Stromal cell of bone marrow (primary cell): ENCODE measurements at places on chromosomes 12 and 14.
A peak's percentile ranks its signal among the peaks of the same experiment; 100 is the strongest.

DNA sequence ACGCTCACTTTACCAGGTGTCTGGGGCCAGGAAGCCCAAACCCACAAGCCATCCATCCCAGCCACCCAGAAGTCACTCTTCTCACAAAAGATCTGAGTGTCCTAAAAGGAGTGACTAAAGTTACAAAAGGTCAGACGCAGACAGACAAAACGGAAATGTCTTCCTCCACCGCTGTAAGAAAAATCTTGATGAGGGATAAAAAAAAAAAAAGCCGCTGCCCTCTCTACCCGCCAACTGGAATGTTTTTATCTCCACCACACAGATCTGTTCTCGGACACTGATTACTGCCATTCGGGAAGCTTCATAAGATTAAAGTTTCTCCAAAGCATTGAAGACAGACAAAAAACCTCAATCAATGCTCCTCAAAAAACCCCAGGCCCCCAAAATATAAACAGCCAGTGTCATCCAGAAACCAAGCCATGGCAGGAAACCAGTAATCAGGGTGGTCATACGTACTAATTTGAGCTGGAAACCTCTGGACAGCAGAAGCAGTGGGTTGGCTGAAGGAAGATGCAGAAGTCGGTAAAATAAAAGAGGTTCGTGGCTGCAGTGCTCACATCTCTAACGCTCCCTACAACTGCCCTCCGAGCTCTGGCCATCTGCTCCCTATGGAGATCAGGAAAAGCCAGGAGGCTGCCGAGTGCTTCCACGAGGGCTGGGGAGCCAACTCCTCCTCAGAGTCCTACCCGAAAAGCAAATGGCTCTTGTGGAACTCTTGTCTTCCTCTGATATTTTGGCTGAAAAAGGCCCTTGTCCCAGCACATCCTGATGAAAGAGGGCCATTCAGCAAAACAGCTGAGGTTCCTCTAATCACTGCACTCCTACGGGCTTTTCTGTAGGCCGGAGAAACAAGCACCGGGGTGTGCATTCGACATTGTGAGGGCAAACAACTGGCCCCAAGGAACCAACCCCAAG is 30.3 kb downstream of the SSH1 start:
- DNase-seq: no peak

- peak; percentile 23 for DNase-seq
These were observed 183.1 kb downstream of the KLHL28 start for GRCh38 chr14:44778604-44779003.

GRCh38 chr14:87971010-87971409 is 22.0 kb downstream of the GALC start:
- DNase-seq: no peak

GRCh38 chr12:58544281-58544680 is 376.0 kb downstream of the LRIG3 start:
- DNase-seq: no peak

DNA sequence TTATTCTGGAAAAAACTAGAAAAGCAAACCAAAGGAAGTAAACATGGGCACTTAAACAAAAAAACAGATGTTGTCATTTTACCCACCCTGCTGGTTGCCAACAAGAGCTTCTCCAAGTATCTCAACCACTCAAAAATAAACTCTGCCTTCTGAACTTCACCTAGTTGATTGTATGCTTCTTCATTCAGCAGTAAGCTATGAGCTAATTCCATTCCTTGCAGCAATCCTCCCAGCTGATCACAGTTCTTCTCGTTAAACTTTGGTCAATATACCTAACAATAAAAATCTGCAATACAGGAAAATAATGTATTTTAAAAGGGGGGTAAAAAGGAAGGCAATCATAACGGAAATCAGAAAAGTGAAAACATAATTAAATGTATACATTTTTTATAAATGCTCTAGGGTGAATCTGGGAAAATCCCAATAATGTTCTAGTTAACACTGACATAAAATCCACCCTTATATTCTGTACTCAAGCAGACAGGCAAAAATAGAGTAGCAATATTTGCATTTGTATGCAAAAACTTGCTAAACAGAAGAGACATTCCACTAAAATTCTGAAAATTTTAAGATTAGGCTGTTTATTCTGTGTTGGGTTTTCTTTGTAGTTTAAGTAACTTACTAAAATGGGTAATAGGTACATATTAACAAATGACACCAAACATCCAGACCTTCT is 17.4 kb downstream of the HEATR5A start:
- no peak for DNase-seq

DNA sequence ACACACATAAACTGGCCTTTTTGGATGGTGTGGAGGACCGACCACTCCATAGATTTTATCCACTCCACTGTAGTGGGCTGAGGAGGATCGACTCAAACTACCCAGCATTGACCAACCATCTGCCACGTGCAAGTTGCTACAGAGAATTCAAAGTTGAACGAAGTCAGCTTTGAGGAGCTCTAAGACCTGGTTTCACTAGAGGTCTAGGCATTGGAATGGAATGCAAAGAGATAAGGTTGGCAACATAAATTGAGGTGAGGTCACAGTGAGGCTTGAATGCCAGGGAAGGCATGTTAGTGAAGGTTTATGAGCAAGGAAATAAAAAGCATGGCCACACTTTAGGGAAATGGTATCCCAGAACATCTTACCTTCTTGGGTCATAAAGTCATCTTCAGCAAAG is 14.5 kb downstream of the VWF start:
- no peak for DNase-seq

DNA sequence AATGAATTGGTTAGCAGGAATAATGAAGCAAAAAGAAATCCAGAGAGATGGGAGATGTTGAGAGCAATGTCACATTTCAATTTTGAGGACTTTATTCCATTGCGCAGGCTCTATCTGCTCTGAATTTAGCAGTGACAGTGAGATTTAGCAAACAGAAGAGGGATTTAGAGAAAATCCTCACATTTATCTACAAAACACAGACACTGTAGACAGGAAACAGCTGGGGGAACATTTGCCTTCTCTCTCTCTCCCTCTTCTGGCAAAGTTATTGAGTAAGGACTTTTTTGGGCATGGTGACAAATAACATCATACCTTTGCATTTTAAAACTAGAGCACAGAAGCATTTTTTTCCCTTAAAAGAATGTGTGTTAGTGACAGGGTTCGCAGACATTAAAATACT is at the start of gene IGF1:
TSS of gene IGF1 (minus strand) at position 158 of the 400 bp plus-strand sequence. CDS start 182 bp downstream, outside the sequence.
- no peak for DNase-seq
